NCI-H510A treated with DMSO at 0.1 percent for 48 hours (cell line): ENCODE measurements at places on chromosomes 2 and 18.

DNA sequence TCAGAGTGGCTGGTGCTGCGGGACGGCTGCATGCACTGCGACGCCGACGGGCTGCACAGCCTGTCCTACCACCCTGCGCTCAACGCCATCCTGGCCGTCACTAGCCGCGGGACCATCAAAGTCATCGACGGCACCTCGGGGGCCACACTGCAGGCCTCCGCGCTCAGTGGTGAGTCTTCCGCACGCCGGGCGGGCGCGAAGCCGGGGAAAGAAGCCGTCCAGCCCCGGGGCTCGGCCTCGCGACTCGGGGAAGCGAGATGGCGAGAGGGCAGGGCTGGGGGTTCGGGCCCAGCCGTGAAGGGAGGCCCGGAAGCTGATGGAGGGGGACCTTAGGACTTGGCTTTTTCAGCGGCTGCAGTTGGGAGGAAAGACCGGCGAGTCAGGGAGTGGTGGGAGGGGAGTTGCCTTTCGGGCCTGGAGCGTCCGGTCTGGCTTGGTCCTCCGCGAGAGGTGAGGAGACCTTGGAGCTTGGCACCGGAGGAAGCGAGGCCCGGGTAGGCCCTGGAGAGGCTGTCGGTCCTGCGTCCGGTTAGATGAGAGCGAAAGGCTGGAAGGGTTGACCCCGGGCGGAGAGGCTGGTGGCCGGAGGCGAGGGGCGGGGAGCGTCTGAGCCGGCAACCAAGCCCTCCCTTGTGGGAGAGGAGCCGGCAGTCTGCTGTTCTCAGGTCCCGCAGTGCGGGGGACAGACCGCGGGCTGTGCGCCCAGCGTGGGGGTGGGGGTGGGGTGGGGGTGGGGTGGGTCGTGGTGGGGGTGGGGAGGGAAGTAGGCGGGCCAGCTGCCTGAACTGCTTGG is 691 bp downstream of the BIRC6 start:
- DNase-seq, result no peak

- DNase-seq, result peak; percentile 15
Observed at GRCh38 chr2:199484927-199485326, 27.2 kb upstream of the SATB2 start.

- no peak for DNase-seq
Observed at GRCh38 chr18:23270986-23271680, 135.8 kb downstream of the CABLES1 start.

DNA sequence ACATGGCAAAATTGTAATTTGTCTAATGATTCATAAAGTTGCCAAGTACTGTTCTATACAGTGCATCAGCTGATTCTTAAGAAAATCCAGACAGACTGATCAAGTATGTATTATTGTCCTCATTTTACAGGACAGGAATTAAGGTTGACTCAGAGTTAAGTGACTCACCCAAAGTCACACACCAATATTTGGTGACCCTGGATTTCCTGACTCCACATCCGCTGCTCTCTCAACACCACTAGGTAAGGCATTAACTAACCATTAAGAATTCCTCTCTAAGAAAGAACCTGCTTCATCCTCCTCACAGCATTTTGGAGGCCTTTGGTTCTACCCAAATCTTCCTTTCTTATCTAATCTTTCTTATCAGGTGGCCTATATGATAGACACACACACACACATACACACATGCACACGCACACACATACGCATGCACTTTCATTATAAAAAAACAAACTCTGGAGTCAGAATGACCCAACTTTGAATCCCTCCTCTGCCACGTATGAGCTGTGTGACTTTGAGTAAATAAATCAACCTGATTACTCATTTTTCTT is 150.8 kb downstream of the ANKRD44 start:
- no peak for DNase-seq

- no peak for DNase-seq
Observed at GRCh38 chr2:197626965-197627625, 48.3 kb downstream of the RFTN2 start.

DNA sequence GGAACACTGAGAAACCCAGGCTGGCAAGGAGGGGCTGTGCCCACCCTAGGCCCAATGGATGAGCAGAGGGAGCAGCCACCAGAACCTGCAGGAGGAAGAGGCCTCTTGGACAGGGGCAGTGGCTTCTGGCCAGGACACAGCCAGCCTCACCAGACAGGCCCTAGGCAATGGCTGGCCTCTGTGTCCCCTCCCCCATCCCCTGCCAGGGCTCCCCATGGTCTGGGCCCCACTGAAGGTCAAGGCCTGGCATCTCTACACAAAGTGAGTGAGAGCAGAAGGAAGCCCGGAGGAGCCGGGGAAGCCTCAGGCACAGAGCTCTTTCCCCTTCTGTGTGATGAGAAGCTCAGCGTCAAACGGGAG is 6.3 kb downstream of the PRLH start:
- DNase-seq, result no peak

DNA sequence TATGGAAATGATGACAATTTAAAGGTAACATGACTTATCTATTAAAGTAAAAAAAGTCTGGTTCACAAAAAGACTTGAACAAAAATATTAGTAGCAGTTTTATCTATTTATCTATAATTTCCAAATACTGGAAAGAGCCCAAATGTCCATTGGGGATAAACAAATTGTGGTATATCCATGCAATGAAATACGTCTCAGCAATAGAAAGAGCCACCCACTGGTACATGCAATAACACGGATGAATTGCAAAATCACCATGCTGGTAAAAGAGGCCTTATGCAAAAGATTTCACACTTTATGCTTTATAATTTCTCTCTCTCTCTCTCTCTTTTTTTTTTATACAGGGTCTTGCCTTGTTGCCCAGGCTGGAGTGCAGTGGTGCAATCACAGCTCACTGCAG is 91.4 kb upstream of the ASAP2 start:
- DNase-seq, result no peak

DNA sequence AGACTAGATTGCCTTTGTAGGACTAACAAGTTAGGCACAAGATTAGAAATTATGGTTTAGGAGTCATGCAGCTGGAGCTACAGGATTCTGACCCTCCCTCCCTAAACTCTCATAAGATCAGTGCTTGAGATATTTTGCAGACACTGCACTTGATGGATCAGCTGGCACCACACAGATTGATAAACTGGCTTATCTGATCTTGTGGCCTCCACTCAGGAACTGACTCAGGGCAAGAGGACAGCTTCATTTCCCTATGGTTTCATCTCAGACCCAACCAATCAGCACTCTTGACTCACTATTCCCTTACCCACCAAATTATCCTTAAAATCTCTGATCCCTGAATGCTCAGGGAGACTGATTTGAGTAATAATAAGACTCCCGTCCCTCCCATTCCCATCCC is 152.3 kb downstream of the DIS3L2 start:
- no peak for DNase-seq

DNA sequence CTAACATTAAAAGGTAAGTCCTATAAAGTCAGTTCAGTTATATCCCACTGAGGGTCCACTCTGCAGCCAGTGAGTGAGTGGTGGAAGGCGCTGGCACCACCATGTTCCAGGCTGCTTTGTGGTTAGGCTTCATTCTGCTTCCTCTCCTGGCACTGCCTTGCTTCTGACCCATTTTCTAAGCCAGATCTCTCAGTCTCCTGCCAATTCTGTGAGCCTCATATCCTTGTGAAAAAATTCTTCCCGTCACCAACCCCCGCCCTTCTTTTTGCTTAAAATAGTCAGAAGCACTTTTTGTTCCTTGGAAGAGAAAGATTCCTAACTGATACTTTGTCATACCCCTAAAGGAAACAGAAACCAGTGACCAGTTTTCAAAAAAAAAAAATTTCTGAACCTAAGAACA is 139.8 kb upstream of the NCK2 start:
- no peak for DNase-seq

- peak; percentile 70 for DNase-seq
Observed at GRCh38 chr2:55616551-55617174, 759 bp downstream of the PPP4R3B start.

- DNase-seq, result no peak
Observed at GRCh38 chr2:21376864-21377263, 253.1 kb downstream of the TDRD15 start.

GRCh38 chr2:30455114-30455738 is 8.2 kb downstream of the LCLAT1 start:
- no peak for DNase-seq

DNA sequence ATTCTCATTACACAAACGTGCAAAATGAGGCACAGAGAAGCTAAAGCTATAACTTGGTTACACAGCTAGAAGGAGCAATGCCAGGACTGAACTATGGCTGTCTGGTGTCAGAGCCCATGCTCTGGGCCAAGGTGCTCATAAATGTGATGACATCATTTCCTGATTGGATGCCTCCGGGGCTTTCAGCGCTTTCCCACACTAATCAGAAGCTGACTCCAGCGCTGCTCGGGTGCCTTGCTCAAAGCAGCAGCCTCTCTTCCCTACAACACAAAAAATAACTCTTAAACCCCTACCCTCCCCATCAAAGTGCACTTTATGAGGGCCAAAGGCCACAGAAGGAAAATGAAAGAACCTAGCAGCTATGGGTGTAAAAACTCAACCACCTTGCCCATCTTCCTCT is 90.7 kb downstream of the STK39 start:
- DNase-seq, result no peak

DNA sequence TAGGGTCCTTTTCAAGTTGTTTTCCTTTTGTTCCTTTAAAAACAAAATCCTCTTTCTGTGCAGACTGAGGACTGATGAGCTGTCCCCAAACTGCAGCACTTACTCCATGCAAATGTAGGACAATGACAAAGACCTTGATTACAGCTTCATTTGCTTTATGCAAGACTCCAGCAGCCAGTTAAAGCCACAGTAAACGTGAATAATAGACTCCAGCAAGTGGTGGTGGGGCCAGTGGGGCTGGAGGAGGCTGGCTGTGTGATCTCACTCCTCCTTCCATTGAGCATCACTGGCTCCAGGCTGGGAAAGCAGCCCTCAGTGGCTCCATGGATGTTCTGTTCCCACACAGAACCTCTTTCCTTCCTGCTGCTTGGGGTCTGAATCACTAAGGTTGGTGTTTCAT is 306.0 kb upstream of the CELF4 start:
- no peak for DNase-seq

DNA sequence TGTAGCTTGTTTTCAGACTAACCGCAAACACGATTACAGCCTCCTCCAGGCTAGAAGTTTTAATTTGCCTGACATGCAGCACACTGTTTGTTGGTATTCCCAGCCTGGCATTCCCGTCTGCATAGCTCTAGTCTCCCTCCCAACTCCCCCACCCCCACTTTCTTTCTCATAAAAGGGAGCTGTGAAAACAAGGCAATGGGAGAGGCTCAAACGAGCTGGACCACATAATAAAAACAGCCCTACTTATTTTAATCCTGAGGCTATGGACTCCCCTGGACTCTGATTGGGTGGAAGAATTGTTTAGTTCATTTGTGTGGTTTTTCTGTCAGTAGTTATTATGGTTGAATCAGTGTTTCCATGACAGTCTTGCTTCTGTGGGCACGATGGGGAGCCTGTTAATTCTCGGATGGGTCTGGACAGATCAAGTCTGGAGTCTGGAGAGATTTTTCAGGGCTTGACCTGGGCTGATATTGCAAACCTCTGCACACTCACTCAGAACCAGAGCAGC is 1.2 kb downstream of the STON1 start:
- no peak for DNase-seq

DNA sequence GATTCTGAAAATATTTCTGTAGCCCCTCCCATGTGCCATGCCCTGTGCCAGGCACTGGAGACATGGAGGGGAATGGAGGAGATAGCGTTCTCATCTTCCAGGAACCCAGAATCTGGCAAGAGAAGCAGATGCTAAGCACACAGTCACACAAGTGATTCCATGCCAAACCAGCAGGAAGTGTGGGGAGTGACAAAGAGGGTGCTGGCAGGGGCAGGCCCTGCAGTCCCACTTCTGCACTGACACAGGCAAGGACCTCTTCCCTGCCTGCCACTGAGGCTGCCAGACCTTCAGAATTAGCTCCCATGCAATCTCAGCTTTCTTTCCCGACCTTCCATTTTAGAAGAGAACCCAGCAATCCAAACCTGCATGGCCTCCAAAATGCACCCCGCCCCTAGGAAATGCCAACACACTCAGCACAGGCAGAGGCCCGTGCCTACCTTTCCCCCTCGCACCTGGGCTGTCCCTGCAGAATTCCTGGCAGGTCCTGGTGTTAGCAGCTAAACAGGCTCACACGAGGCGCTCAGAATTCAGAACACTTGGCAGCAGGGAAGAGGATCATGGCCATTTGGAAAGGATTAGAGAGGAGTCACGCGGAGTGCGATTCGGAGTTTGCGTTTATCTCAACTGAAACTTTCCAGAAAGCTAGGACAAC is 155.3 kb downstream of the MSH2 start:
- no peak for DNase-seq

DNA sequence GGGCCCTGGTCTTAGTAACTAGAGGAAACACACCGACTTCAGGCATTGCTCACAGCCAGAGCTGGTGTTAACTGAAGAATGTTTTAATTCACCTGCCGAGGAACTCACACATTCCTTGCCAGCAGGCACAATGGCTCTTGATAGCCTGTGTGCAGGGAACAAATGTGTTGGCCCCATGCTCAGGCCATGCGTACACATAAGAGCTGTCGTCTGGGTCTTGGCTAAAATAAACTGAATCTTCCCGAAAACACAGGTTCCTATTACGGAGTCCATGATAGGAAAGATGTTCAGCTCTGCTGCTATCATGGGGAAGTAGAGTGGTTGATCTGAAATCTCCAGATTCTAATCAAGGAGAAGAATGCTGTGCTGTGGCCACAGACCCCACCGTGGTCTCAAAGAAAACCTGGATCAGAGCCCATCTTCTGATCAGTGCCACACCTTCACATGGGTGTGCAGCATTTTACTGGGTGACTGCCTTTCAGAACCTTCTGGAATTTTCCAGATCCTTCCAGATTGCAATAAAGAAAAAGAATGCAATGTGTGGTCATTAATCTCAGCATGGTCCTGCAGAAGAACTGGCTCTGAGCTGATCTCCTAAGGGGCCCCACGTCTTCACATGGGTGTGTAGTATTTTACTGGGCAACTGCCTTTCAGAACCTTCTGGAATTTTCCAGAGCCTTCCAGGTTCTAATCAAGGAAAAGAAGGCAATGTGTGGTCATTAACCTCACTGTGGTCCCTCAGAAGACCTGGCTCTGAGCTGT is 17.2 kb downstream of the MBP start:
- DNase-seq, result no peak

DNA sequence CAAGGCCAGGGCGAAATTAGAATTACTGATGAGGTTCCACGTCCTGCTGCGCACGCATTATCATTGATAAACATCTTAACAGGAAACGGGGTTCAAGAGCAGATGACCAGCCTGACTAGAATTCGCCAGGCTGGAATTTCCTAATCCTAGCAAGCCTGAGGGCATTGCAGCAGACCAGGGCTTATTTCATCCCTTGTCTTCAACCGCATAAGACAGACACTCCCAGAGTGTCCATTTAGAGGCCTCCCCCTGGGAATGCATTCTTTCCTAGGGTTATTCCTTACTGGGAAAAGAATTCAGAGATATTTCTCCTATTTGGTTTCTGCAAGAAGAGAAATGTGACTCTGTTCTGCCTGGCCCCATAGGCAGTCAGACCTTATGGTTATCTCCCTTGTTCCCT is 486.8 kb downstream of the DPP10 start:
- DNase-seq, result no peak

DNA sequence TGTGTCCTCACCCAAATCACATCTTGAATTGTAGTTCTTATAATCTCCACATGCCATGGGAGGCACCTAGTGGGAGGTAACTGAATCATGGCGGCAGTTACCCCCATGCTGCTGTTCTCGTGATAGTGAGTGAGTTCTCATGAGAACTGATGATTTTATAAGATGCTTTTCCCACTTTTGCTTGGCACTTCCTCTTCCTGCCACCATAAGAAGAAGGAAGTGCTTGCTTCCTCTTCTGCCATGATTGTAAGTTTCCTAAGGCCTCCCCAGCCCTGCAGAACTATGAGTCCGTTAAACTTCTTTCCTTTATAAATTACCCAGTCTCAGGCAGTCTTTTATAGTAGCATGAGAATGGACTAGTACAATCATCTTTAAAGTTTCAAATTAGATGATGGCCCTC is 902.4 kb upstream of the PIK3C3 start:
- DNase-seq, result no peak
